ENCODE measurements at places on chromosomes 5 and 9.

DNA sequence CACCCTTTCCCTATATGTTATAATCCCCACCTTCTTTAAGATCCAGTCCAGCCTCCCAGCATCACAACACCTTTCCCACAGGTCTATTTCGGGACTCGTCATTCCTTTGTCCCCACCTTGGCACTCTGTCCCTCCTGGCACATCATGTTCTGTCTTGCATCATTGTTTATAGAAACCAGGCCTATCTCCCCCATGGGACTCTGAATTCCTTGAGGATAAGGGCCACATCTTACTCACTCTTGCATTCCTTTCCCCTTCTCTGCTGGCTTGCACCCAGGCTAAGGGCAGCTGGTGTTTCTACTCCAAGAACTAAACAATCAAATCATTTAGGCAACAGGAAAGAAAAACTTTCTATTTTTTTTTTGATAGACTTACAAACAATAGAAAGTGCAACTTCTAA, 205.7 kb downstream of the AGTPBP1 start:
- peak; percentile 81 for DNase-seq

GRCh38 chr9:131735238-131736128, 4.4 kb downstream of the RAPGEF1 start:
- no peak for DNase-seq

GRCh38 chr9:114001794-114002261, 76.3 kb downstream of the AMBP start:
- DNase-seq = no peak

DNA sequence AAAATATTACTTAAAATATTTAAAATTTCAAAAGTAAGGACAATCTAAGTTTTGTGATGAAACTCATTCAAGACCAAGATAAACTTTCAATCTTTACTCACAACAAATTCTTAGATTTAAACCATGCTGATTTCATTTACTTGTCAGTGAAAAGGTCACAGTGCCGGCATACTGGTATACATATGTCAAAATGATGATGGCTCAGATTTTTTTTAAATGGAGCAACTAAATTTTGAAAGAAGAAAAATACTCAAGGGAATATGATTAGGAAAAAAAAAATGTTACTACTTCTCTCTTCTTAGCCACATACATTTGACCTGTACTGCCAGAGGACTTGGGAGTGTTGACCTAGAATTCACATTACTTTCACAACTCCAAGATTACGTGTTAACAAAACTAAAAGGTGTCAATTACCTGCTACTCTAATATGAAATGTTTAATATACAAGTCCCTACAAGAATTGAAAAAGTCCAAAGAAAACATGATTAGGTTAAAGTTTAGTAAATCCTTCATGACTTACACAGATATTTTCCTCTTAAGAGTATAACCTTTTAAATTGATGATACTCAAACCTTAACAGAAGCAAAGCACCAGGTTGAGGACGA, 4.6 kb downstream of the EFNA5 start:
- no peak for DNase-seq

- no peak for DNase-seq
Measured at GRCh38 chr5:132673488-132673887, 301 bp upstream of the IL4 start.

GRCh38 chr5:175701797-175702196, 43.9 kb downstream of the HRH2 start:
- no peak for DNase-seq

- no peak for DNase-seq
Measured at GRCh38 chr9:23524607-23525155, 301.4 kb downstream of the ELAVL2 start.

DNA sequence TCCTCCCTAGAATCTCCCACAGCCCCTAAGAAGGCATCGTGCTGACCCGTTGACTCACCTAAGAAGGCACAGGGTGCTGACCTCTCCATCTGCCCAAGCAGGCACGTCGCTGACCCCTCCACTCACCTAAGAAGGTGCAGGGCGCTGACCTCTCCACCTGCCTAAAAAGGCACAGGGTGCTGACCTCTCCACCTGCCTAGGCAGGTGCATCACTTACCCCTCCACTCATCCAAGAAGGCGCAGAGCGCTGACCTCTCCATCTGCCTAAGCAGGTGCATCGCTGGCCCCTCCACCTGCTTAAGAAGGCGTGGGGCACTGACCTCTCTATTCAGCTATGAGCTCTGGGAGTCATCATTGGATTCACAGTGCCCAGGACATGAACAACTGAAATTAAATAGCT, 54.4 kb upstream of the FCN1 start:
- DNase-seq = no peak

DNA sequence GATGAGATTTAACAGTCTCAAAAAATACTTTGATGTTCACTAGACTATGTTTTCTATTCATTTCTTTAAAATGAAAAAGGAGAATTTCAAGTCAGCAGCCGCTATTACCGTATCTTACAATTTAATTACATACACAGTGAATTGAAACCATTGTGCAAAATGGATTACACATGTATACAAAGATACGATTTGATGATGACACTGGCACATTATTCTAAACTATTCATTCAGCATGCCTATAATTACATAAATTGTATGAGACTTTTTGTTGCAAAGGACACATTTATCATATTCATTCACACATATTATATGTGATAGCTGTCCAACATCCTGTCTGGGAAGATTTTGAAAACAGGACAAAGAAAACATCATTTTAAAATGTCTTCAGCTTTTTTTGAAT, 118.3 kb upstream of the VCAN start:
- DNase-seq = no peak

DNA sequence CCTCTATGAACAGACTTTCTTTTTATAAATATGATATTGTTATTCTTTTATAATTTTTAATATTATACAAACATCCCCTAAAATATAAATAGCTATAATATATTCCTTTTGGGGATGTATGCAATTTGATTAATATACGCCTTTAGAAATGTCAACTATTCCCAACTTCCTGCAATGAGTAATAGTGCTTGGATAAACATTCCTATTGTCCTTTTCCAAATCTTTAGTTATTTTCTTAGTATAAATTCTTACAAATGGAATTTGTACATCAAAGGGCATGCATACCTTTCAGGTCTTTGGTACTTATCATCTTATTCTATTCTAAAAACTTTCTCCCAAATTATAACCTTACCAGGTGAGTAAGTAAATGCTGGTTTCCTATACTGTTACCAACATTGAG, 6.2 kb downstream of the NLN start:
- no peak for DNase-seq

DNA sequence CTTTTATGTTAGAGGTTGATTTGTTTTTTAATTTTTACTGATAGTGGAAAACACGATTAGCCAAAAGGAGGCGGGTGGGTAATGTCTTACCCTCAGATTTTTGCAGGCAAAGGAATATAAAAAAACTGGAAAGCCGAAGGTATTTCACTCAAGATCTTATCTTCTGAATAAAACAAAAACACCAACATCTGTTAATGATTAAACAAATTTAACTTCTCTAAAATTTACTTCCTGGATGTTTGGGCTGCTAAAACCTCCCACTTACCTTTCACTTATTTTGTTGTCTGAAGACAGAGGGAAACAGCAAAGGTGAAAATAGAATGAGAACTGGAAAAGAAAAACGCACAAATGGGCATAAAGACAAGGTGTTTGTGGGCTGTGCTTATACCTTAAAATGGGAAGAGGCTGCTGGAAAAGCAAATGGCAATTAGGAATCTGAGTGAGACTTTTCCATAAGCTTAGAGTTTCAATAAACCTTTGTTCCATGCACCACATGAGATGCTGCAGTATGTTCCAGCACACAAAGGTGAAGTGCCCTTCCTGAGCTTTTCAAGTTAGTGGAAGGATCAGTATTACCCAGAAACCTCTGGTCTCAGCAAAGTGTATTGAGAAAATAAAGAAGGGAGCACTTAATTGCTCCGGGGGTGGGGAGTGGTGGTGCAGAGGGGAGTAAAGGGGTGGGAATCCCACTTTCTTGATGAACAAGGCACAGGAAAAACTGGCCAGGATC, 298.3 kb downstream of the BNC2 start:
- DNase-seq = no peak

GRCh38 chr5:95331358-95331757, 46.5 kb upstream of the MCTP1 start:
- no peak for DNase-seq

- DNase-seq = no peak
Measured at GRCh38 chr5:75091597-75091996, 39.2 kb upstream of the GCNT4 start.

- no peak for DNase-seq
Measured at GRCh38 chr5:27325513-27325912, 287.1 kb upstream of the CDH9 start.

DNA sequence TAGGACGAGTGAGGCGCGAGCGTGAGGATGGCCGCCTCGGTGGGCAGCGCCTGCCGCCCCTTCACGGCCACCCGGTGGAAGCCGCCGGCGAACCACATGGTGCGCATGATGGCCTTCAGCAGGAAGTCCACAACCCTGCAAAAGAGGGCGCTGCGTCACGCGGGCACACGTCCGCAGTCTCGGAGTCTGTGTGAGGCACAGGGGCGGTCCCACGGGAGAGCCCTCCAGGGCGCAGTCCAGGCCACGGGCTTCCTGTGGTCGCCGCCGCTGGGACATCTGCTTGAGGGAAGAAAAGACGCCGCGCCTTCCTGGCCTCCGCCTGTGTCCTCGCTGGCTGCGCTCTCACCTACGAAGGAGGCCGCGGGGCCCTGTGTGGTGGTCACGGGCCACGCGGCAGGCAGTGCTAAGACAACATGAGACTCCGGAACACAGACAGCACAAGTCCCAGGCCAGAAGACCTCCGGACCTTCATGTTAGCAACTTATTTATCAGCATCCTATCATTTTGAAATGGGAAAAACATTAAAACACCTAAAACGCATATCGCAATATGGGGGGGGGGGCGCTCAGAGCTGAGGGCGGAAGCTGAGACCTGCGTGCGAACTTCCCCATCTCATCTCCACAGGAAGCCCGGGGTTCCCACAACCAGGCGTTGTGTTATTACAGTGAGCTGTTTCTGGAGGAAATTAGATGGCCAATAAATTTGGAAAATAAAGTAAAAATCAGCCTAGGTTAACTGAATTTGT, 28.8 kb downstream of the LPCAT1 start:
- no peak for DNase-seq

GRCh38 chr5:35009019-35009418, 38.7 kb downstream of the AGXT2 start:
- DNase-seq = no peak

GRCh38 chr5:165175041-165175440, 1669.6 kb downstream of the MAT2B start:
- DNase-seq = no peak

- no peak for DNase-seq
Measured at GRCh38 chr5:139763930-139764791, 31.4 kb upstream of the PSD2 start.

- no peak for DNase-seq
Measured at GRCh38 chr9:3549225-3549624, 23.4 kb upstream of the RFX3 start.

DNA sequence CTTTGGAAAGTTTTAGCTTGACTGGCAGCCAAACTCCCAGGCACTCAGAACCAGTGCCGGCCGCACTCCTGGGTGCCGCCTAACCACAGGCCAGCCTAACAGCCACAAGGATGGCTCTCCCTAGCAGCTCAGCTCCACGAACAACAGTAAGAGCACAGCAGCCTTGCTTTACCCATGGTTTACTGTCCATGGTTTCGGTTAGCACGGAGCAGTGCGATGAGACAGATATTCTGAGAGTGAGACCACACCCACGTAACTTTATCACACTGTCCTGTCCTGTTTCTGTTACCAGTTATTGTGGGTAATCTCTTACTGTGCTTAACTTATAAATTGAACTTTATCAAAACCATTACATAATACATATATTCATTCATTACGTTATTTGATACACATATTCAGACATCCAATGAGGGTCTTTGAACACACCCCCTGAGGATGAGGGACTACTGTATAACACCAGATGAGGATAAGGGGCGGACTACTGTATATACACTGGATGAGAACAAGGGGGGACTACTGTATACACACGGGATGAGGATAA, 12.4 kb downstream of the CLPTM1L start:
- no peak for DNase-seq

DNA sequence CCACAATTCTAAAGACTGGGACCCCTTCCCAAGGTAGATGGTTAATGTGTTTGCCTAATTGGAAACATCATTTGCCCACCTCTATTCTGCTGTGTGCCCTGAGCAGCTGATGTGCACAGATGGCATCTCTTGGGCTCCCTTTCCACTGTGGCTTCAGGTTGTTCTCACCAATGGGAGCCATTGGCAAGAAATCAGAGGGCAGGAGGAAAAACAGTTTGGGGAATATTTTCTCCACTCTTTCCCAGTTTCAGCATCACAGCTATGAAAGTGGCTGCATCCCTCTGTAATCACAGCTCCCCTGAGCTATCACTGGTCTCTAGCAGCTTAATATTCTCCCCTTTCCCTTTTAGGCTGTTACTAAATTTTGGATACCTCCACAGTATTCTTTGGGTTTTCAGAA, 911.6 kb upstream of the SEMA6A start:
- DNase-seq = no peak

DNA sequence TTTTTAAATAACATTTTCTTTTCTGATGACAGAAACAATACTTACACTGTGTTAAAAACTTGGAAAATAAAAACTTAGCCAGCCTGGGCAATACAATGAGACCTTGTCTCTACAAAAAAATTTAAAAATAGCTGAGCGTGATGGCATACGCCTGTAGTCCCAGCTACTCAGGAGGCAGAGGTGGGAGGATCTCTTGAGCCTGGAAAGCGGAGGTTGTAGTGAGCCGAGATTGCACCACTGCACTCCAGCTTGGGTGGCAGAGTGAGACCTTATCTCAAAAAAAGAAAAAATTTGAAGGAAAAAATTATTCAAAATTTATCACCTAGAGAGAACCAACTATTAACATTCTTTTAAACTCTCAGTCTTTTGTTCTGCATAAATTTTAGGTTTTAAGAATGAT, 4.9 kb upstream of the CMYA5 start:
- no peak for DNase-seq

DNA sequence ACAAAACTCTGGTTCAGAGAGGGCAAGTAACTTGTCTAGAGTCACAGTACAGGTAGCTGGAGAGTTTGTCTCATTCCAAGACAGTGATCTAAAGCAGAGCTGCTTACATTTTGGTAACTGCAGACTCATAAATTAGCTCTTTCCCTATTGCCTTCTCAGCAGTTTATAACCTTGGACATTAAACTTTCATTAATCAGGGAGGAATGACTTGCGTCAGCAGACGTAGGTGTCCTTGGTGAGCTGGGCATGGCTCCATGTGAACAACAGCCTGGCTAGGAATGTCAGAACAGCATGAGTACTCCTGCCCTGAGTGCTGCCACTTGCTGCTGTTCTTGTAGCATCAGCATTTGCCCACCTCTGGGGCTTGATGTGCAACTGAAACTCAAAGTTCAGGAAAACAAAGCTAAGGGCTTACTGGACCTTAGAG, 2.2 kb upstream of the ALDOB start:
- no peak for DNase-seq

GRCh38 chr5:78653681-78654366, 5.3 kb upstream of the LHFPL2 start:
- DNase-seq = no peak

DNA sequence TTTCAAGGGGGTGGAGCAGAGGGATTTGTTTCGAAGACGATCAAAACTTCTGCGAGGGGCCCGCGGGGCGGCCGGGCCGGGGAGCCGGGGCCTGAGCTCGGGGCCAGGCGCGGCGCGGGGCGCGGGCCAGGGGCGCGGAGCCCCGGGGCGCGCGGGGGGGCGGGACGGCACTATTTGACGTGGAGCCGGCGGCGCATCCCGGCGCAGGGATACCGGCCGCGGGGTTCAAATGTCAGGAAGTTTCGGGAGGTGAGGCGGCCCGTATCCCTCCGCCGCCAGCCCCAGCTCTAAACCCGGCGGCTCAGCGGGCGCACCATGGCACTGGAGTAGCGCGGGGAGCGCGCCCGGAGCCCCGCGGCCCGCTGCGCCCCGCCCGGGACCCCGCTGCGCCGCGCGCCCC, at the start of gene LMX1B:
Gene LMX1B, plus strand, starts transcription at position 278 of the 400 bp plus-strand sequence. CDS start 522 bp downstream, outside the sequence.
- DNase-seq = no peak

Data from ascending aorta (tissue), 2 donors.